ENCODE measurements at places on chromosomes 5 and 9.

- DNase-seq, result no peak
These were observed 14.1 kb upstream of the XPA start for GRCh38 chr9:97711223-97711626.

DNA sequence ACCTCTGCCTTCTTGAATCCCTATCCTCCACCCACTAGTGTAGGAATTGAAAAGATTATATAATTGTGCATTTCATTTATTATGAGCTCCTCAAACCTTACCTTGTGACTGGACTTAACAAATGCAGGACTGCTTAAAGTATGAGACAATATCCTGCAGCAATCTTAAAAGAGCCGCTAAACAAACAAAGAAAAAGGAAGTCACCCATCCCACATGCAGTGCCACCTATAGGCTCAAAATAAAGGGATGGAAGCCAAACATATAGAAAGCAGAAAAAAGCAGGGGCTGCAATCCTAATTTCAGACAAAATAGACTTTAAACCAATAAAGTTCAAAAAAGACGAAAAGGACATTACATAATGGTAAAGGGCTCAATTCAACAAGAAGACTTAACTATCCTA lies 8.7 kb downstream of the PCAT7 start:
- no peak for DNase-seq

GRCh38 chr9:103734471-103734870 lies 359.6 kb upstream of the SMC2 start:
- no peak for DNase-seq

DNA sequence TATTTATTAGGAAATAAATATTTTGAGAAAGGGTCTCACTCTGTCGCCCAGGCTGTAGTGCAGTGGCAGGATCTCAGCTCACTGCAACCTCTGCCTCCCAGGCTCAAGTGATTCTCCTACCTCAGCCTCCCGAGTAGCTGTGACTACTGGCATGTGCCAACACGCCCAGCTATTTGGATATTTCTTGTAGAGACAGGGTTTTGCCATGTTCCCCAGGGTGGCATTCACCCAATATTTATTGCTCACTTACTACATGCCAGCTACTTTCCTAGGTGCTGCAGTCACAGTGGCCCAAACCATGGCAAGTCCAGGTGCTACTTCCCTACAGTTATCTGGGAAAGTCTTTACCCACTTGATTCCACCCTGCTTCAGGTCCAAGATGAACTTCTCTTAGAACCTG lies 8.3 kb upstream of the MED7 start:
- DNase-seq, result no peak

GRCh38 chr5:127969002-127969401 lies 114.6 kb upstream of the SLC12A2 start:
- no peak for DNase-seq

GRCh38 chr9:10703139-10703538 lies 90.3 kb upstream of the PTPRD start:
- no peak for DNase-seq

DNA sequence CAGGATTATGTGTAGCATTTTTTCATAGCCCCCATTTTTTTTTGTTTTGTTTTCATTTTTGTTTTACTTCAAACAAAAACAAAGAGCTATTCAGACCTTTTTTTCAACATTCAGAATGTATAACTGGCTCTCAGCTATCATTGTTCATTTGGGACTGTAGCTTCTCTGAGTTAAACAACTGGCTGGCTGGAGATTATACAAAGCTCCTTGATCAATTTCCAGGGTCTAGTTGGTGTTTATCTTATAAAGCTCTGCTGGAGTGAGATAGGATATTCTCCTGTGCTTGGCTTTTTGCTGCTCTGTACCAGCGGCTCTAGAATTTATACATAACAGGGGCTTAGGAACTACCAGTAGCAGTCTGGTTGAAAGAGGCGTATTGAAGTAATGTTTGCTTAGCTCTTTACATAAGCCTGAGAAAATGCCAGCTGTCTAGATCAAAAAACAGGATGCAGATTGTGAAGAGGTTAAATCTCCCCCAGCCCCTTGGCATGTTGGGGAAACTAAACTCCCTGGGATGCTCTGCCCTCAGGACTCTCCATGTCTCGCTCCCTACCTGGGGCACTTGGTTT lies 15.2 kb downstream of the GARNL3 start:
- no peak for DNase-seq

DNA sequence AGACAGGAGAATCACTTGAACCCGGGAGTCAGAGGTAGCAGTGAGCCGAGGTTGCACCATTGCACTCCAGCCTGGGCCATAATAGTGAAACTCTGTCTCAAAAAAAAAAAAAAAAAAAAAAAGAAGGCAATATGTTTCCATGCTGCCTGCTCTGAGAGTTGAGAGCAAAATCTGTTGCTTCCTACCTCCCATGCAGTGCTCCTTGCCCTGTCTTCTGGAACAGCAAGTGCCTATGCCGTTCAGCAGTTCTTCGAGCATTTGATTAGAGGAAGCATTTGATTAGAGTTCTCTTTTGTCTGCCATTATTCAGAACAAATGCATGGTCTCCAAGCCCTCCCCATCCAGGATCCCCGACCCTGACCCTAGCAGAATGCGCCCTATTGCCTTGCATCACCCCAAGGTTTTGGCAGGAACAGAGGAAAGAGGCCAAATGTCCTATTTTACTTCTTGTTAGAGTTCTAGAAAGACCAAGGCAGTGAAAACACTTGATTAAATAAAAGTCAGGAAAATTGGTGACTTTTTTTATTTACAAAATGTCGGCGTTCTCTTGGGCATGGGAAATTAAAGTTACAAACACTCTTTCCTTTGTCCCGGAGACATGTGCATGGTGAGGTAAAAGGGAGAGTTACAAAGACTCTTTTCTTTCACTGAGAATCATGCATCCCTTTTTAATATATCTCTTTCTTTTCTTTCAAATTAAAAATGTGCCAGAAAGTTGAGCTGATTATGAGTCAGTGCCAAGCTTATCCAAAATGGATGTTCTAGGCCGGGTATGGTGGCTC lies 27.8 kb upstream of the FSD1L start:
- DNase-seq, result no peak

DNA sequence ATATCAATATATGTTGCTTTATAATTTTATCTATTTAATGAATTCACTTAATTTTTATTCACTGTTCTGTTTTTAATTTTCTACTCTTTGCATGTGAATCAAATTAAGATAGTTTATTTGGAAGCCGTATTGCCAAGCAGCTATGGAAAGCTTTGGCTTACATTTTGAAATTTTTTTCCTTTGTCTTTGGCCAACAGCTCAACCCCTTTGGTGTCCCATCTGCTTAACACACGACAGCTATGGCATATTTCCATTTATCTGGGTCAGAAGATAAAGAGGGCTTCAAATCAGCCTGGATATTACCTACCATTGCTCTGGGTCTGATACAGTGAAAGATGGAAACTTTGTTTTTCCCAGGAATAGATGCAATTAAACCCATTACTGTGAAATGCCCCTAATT lies 201.0 kb downstream of the WDR70 start:
- no peak for DNase-seq

DNA sequence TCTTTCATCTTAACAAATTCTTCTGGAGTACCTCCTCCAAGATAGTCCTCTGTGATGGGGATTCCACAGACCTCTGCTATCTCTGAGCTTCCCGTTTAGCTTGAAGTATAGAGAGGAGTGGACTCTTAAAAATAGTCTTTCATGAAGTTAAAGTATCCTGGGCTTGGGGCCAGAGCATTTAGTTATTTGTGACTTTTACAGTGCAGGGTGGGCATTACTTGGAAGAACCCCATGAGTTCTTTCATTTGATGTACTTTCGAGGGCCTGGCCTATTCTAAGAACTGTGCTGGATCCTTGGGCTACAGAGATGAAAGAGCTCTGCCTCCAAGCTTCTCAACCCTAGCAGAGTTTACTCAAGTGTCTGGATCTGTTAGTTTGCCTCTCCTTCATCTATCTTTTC lies 131.5 kb downstream of the ZSWIM6 start:
- no peak for DNase-seq

DNA sequence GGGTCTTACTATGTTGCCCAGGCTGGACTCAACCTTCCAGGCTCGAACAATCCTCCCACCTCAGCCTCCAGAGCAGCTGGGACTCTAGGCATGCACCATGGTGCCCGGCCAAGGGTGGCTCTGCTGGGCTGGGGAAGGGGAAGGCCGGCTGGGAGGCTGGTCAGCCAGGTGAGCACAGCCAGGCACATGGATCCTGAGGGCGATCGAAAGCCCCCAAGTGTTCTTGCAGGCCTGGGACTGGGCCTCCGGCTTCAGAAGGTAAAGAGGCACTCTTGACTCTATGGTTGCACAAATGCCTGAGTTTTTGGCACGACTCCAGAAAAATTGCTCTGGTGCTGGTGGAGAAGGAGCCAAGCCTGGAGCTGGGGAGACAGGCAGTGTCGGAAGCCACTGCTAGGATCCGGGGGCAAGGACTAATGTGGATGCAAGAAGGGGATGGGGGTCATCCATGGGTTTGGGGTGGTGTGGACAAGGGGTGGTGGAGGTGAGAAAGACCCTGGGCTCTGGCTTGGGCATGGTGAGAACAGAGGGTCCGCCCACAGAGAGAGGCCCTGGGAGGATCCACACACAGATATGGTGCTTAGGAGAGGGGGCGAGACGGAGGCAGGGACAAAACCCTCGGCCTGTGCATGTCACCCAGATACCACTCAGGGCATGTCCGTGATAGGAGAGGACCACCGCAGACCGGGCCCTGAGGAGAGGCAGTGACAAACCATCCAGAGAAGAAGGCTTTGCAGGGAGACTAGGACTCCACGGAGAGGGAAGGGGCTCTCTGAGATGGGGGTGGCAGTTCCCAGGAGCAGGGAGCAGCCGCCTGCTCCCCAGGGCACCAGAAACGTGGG lies 51.1 kb upstream of the COL5A1 start:
- DNase-seq, result no peak

- no peak for DNase-seq
These were observed 1078.3 kb downstream of the CDH12 start for GRCh38 chr5:21774801-21775200.

DNA sequence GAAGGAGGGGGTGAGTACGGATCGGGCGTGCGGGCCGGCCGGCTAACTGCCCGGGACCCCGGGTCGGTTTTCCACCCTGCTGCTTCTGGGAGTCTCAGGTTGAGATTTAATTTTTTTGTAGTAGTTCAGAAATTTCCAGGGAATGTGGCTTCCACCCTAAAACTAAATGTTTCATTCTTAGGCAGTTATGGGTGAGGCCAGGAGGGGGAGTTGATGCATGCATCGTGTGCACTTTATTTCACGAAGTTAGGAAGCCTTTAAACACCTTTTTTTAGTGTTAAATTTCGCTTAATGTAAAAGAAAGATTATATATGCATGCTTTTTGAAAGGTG lies 905 bp downstream of the CDK9 start:
- DNase-seq, result no peak

DNA sequence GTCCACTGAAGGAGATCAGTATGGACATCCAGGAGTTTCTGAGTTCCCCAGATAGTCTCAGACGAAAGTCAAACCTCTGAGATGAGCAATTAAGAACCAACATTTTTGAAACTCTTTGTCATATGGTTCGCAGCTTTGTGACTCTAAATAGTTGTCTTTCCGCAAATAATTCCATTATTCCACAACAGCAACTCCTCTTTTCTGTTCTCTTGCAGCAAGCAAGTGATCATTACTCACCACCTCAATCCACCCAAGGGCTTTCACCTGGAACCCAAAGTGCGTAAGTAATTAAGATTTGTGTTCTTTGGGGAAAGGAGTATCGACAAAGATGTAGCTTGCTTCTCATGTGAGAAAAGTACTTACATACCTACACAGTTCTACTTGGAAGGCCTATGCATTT lies 15.6 kb downstream of the MTX3 start:
- no peak for DNase-seq

- DNase-seq, result no peak
These were observed 133.5 kb upstream of the IL12B start for GRCh38 chr5:159463590-159464321.

GRCh38 chr5:63774939-63775338 lies 187.3 kb downstream of the HTR1A start:
- no peak for DNase-seq

DNA sequence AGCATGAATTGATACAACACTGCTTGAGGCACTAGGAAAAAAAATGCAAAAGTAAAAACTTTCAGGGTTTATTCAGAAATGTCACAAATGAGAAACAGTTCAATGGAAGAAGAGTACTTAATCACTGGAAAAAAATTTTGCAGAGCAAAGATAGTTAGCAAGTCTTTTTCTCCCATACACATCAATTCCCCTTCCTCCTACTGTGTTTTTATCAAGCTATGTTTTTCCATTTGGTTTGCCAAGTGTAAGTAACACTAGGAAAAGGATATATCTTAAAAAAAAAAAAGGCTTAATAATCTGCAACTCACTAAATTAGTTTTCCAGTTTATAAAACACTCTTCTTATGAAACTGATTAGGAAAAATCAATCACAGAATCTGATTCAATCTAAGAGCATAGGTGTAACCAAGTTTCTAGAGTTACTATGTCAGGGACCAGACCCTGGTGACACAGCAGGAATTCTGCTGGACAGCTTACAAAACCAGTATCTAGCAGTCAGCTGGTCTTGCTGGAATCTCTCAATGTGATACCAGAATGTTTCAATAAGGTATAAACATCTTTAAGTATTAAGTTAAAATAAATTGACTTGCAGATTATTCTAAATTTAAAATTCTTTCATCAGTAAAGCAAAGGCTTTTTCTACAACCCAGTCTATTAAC lies 34.7 kb downstream of the RNF145 start:
- DNase-seq, result no peak

- no peak for DNase-seq
These were observed 92.4 kb upstream of the CXCL14 start for GRCh38 chr5:135671052-135671705.

GRCh38 chr5:139117342-139117884 lies 80.8 kb downstream of the SIL1 start:
- no peak for DNase-seq

Data from stimulated activated CD8-positive, alpha-beta memory T cell treated with anti-CD3 and anti-CD28 coated beads, Interleukin-4, amount 100 ng/mL, for 4 hours (primary cell).